Omental fat pad (tissue), 4 donors: ENCODE measurements at places on chromosomes 7 and 10. TPM values are rescaled to one million over a fixed set of nuclear protein-coding genes. Genes with fewer than 3 reads are reported as not detected.

The HMX3 gene
- total RNA-seq, result 1.3 TPM

The HNRNPF gene
- total RNA-seq, result 178 TPM

The ANKRD30A gene
- 1.3 TPM for total RNA-seq

The NAT16 gene
- total RNA-seq, result not detected

The ADAMTS14 gene
- total RNA-seq, result 0.47 TPM

DNA sequence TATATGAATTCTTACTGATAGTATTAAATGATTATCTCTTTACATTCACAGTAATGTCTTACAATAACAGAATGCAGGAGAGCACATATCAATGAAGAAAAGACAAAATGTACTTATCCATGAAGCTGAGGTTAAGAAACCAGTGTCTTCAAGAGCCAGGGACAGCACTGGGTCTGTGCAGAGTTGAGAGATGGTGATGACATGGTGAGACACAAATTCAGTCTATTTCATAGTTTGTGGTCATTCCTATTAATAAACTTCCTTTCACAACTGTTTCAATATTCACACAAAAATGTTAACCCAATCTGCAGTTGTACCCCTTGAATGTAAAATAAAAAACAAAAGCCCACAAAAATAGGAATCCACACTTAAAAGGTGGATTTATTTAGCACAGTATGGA, 5.3 kb upstream of the MAGI2 start:
- no peak for DNase-seq

DNA sequence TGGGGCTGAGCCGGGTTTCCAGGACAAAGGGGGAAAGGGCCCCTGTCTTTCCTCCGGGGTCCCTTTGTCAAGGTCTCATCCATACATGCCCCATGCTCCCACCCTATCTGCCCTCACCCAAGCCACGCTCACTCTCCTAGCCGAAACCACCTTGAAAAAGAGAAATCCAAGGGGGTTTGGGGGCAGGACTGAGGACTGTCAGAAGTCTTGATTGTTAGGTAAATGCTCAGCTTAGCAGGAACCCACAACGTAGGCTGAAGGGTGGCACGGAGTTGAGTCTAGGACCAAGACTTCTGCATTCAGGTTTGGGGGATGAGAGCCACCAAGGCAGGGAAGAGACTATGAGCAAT, 719 bp upstream of the PGAM2 start:
- DNase-seq, result no peak

GRCh38 chr7:106064316-106064715, 47.8 kb downstream of the SYPL1 start:
- no peak for DNase-seq

DNA sequence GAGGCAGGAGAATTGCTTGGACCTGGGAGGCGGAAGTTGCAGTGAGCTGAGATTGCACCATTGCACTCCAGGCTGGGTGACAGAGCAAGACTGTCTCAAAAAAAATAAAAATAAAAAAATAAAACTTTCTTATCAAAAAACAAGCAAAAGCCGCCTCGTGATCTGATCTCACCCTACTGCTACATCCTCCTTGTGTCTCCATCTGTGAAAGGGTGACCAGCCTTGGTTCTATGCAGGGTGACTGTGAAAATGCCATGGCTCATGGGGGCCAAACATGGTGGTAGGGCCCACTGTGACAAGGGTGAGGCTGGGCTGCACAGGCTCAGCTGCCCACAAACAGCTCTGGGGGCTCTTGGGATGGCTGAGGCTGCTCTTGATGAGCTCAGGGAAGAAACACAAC, 968 bp upstream of the OPN4 start:
- peak; percentile 8 for DNase-seq

- no peak for DNase-seq
These were observed 31.8 kb downstream of the ZNF467 start for GRCh38 chr7:149741629-149742028.

- DNase-seq, result no peak
These were observed 432.5 kb upstream of the PCDH15 start for GRCh38 chr10:55233505-55233904.

DNA sequence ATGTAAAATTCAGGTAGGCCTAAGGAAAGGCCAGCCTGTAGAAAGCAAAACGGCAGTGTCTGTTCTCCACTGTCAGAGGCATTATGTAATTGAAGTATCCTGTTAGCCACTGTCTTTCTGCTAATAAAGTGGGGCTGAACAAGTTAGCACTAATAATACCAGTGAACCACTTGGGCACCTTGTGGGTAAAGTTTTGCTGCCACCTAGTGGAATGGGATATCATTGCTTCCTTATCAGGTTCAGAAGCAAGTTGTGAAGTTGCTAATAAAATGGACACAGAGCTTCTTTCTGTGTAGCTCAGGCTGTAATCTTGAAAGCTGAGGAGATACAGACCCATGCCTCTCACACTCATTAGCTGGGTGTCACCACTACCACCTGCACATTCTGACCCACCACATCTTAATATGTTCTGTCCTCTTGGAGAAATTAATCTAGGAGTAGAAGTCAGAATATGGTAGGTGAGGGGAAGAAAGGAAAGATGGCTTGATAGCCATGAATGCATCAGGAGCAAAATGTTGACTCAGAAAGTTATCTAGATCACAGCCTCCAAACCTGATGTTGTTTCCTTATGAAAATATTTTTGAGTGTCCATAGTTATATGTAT, 175.1 kb downstream of the SEPTIN7 start:
- DNase-seq, result no peak

- DNase-seq, result no peak
These were observed 1650.5 kb upstream of the LRRTM3 start for GRCh38 chr10:65275296-65275695.

DNA sequence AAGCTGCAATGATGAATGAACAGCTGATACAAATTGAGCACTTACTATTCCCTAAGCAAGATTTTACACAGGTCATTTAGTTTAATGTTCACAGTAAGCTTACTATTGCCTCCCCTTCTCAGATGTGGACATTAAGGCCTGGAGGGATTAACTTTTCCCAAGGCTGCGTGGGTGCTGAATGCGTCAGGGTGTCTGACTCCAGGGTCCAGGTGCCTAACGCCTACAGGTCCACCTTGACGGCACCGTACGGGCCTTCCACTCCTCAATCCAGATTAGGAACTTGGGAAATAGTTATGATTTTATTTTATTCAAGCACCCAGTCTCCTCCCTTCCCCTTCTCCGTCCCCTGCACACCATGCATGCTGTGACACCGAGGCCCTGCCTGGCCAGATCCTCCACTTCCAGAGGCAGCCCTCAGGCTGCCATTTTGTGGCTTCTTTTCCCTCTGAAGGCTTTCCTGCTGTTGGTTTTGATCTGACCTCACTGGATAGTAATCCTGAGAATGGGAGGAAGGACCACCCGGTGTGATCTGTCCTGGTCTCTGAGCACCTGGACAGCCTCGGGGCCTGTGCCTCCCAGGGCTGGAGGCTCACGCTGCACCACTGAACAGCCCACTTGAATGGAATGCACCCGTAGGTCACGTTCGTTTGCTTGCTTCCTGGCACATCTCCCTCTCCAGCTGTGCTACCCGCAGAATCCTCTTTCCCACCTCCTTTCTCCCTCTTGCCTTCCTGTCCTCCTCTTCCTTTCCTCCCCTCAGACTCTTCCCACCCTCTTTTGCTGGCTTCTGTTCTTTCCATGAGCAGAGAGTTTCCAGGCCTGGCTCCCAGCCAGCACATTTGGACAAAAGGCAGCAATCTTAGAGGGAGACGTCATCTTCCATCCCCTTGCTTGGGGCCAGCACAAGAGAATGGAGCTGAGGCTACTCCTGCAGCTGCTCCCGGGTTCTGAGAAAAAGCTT, 14.4 kb downstream of the DENND2A start:
- peak; percentile 88 for DNase-seq
